ENCODE measurements at places on chromosomes 7 and 10.

DNA sequence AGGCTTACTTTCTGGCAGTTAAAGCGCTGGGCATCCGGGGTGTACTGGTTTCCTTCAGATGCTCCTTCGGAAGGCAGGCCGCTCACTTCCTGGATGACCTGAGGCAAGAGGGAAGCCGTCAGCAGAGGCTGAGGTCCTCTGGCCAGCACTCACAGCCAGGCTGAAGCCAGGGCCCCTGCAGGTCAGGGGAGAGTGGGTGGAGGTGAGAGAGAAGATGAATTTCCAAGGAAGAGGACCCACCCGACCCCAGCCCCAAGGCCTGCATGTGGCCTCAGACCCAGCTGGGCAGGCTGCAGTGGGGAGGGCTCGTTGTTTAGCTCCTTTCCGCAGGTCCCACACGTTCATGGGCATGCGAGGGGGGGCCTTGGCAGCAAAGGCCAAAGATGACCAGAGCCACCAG, 71.3 kb downstream of the VWA2 start:
- no peak for DNase-seq

GRCh38 chr7:12524794-12525386, 45.6 kb upstream of the SCIN start:
- DNase-seq, result no peak

- DNase-seq, result no peak
Measured at GRCh38 chr10:73095481-73096021, 1.1 kb downstream of the P4HA1 start.

- DNase-seq, result no peak
Measured at GRCh38 chr7:44484482-44485313, 5.8 kb downstream of the NUDCD3 start.

- no peak for DNase-seq
Measured at GRCh38 chr10:121457729-121458128, 140.5 kb downstream of the FGFR2 start.

GRCh38 chr10:557792-558328, 131.6 kb downstream of the DIP2C start:
- DNase-seq, result no peak

- DNase-seq, result no peak
Measured at GRCh38 chr7:134462337-134462925, 3.5 kb upstream of the AKR1B1 start.

DNA sequence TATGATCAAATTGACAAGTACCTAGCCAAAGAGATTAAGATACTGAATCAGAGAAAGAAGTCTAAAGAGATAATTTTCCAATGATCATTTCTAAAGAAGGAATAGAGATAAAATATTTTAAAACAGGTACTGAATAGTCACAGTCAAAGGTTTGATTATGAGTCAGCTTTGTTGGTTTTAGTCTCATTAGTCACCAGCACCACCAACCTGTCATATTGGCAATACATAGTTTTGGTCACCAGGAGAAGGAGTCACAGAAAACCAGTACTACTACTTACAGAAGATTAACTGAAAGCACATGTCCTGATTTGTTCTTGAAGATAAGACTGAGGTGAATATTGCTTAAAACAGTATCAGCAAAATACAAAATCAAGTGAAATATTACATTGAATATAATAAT, 34.6 kb downstream of the ZEB1 start:
- DNase-seq, result no peak

- no peak for DNase-seq
Measured at GRCh38 chr7:133470-133869, 58.9 kb upstream of the FAM20C start.

- DNase-seq, result no peak
Measured at GRCh38 chr7:74149071-74149470, 25.1 kb upstream of the EIF4H start.
